ENCODE measurements at places on chromosomes 7 and 10.

GRCh38 chr7:88942815-88943501, 147.4 kb upstream of the TEX47 start:
- DNase-seq = no peak

DNA sequence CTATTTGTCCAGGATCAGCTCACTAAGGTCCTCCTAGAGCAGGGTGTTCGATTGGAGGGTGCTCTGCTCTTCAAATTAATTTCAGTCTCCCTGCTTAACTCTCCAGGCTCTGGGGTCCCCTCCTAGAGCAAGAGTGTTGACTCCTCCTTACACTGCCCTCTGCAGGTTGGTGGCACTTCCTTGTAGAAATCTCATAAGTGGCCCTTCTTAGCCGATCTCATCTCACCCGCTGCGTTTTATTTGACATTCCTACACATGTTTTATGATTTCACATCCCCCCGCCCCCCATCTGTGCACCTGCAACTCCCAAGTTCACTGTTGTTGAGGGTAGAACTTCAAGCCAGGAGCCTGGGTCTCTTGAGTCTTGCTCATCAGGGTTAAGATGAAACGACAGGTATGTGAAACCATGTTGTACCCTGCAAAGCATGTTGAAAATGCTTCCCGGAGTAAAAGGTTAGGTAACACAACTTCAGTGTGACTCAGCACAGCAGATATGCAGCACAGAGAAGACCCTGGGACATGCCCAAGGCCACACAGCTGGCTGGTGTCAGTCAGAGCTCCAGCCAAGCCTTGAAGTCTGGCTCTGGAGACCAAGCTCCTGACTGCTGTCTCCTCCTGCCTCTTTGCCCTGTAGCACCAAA, 171.2 kb downstream of the PRKAG2 start:
- DNase-seq = peak; percentile 39

- DNase-seq = no peak
Observed at GRCh38 chr10:114131094-114131493, 42.9 kb downstream of the CCDC186 start.

GRCh38 chr10:33886299-33886698, 551.8 kb upstream of the NRP1 start:
- DNase-seq = no peak

DNA sequence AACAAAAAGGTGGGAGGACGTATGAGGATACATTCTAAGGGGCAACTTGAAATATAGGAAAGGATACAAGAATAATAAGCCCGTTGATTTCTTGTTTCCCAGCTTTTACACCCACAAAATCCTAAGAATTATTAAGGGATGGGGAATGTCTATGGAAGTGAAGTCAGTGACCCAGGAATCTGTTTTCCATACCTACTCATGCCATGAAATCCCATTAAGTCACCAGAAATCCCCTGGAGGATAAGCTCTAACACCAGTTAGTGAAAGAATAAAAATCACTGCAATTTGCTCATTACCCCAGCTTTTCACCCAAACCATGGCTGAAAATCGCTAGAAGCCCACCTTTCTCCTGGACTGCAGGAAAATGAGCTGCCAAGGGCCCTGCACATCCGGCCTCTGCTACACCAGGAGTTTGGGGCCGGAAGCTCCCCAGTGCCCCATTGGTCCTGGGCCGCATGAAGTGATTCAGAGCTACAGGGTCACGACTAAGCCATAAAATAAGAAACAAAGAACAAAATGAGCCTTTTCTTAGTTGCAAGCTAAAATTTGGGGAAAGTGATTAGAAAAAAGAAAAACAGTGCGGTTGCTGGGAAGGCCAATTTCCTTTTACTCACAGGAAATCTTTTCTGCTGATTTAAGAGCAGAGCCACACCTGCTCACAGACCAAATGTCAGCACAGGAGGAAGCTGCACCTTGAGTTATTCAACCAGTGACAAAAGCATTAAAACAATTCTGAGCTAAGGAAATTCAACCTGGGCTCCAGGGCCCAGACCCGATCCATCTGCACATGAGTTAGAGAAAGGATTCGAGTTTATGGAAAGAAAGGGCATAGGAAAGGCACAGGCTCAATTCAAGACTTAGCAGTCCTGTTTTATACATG, 40.3 kb downstream of the HIPK2 start:
- no peak for DNase-seq

DNA sequence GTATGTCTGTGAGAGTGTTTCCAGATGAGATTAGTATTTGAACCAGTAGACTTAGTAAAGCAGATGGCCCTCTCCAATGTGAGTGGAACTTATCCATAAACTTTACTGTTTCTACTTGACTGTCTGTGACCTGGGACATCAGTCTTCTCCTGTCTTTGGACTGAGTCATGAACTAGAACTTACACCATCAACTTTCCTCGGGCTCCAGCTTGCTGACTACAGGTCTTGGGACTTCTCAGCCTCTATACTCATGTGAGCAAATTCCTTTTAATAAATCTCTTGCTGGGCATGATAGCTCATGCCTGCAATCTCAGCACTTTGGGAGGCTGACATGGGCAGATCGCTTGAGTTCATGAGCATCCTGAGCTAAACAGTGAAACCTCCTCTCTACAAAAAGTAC, 25.7 kb upstream of the WAPL start:
- DNase-seq = no peak
